ENCODE measurements at places on chromosomes 16 and 17. TPM values are rescaled to one million over a fixed set of nuclear protein-coding genes. Genes with fewer than 3 reads are reported as not detected.
A peak's percentile ranks its signal among the peaks of the same experiment; 100 is the strongest.

The MPO gene
- polyA plus RNA-seq = 0.14 TPM

The OR3A2 gene
- 0.04 TPM for polyA plus RNA-seq

The CDIPT gene
- polyA plus RNA-seq = 33.3 TPM

The DNAAF1 gene
- 0.17 TPM for polyA plus RNA-seq

The KREMEN2 gene
- 0.01 TPM for polyA plus RNA-seq

The YBX2 gene
- 0.21 TPM for polyA plus RNA-seq

The LRRC37A gene
- polyA plus RNA-seq = 0.61 TPM

The NOTUM gene
- 0.48 TPM for polyA plus RNA-seq

The IL17C gene
- not detected for polyA plus RNA-seq

The ENPP7 gene
- polyA plus RNA-seq = not detected

The ACBD4 gene
- polyA plus RNA-seq = 4.4 TPM

The PLXDC1 gene
- polyA plus RNA-seq = 3.3 TPM

The CDR2L gene
- 1.7 TPM for polyA plus RNA-seq

The CCR7 gene
- 0.08 TPM for polyA plus RNA-seq

The CD300LF gene
- 0.16 TPM for polyA plus RNA-seq

The TBC1D3 gene
- not detected for polyA plus RNA-seq

DNA sequence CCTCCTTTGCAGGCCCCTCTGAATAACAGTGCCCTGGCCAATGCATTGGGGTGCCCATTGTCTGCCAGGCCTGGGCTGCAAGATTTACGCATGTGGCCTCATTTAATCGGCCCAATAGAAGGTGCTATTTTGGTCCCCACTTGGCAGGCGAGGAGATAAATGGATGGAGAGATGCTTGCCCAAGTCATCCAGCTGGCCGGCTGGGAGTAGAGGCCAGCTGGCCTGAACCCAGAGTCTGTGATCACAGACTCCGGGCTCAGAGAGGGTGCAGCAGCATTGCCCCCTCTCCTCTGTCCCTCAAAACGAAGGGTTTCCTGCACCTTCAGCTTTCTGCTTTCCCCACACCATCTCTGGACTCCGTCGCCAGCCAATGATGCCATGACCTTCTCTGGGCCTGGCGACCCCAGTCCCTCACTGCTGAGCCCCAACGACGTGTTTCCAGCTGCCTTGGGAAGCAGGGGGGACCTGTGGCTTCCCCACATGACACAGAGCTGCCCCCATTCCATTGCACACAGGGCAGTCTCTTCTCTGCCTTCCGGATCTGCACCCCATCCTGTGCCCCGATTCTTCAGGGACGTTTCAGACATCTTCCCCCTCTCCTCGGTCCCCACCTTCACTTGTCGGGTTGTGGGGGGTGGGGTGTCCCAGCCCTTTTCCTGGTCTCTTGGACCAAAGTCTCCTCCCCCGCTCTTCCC is 3.5 kb upstream of the ADGRG1 start:
- DNase-seq = no peak

- DNase-seq = no peak
Measured at GRCh38 chr17:80839970-80840369, 151.7 kb upstream of the CHMP6 start.

DNA sequence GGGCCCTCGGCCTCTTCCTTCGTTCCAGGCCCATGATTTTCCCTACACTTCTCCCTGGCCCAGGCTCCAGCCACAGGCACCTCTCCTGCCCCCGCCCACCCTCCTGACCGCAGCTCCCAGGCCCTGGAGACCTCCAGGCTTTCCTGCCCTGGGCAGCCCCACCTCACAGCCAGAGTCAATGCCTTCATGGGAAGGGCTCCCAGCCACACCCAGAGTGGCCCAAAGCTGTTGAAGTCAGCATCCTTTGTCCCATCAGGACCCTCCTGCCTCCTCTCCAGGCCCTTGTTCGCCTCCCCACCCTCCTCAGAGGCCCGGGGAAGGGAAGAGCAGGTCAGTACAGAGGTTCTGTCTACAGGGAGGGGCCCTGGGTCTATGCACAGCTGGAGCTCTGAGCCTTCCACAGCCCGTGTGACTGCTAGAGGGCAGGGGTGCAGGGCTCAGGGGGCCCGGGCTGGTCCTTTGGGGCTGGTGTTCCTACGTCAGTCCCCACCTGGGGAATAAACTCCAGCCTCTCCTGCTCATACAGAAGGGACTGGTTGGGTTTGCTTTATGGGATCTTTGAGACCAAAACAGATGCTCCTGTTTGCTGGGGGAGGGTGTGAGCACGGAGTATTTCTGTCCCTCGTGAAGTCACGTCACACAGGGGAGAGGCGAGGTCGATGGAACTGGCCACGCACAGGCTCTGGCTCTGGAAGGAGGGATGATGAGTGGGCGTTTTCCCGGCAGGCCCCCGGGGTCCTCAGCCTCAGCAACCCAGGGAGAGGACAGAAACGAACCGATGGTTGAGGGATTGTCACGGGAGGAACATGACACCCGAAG is 20.3 kb downstream of the TRARG1 start:
- DNase-seq = no peak

DNA sequence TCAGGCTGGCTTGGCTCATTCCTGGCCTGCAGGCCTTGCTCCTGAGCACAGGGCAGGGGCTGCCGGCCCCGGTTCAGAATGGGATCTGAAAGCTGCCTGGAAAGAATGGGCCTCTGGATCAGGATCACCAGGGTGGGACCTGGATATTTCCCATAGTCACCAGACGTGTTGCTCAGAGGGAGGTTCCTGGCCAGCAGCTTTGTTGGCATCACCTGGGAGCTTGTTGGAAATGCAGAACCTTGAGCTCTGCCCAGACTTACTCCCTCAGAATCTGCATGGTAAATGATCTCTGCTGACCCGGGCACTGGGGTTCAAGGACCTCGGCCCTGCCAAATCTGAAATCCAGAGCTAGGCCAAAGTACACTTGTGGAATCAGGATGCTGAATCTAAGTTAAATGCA is 29.5 kb upstream of the MED9 start:
- no peak for DNase-seq

DNA sequence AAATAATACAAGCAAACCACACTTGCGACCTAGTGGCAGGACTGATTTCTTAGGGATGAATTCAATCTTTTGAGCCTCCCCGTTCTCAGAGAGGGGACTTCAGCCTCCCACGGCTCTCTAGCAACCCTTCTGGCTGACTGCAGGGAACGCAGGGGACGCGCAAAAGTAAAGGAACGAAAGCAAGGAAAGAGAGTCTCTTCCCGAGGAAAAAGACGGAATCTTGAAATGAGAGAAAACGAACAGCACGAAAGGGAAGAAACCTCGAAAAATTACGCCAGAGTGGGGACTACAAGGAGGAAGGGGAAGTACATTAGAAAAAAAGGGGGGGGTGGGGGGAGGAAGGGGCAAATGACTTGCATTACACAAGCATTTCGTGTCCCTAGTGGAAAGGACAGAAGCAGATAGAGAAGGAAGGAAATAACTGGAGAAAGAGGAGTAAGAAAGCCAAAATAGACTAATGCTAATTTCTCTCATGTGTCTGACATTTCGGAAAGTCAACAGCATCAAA is 1.2 kb downstream of the GRB2 start:
- peak; percentile 48 for DNase-seq

DNA sequence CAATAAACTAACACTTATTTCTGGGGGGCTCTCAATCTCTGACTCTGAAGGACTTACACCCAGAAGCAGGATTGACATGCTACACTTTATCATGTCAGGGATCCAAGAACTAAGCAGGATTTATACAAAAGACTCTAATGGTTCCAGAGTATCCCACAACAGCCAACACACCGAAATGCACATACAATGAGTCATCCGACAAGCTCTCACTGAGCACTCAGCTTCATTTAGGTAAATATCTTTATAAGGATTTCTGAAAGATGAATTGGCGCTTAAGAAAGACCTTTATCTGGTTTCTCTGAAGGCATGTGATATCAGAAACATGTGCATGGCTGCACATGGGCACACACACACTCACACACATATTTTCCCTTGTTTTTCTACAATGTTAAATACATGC is 77.2 kb downstream of the TOX3 start:
- DNase-seq = no peak

- no peak for DNase-seq
Measured at GRCh38 chr17:6823011-6823442, 8.5 kb downstream of the TEKT1 start.

GRCh38 chr17:27353033-27353460 is 59.1 kb downstream of the WSB1 start:
- DNase-seq = no peak

DNA sequence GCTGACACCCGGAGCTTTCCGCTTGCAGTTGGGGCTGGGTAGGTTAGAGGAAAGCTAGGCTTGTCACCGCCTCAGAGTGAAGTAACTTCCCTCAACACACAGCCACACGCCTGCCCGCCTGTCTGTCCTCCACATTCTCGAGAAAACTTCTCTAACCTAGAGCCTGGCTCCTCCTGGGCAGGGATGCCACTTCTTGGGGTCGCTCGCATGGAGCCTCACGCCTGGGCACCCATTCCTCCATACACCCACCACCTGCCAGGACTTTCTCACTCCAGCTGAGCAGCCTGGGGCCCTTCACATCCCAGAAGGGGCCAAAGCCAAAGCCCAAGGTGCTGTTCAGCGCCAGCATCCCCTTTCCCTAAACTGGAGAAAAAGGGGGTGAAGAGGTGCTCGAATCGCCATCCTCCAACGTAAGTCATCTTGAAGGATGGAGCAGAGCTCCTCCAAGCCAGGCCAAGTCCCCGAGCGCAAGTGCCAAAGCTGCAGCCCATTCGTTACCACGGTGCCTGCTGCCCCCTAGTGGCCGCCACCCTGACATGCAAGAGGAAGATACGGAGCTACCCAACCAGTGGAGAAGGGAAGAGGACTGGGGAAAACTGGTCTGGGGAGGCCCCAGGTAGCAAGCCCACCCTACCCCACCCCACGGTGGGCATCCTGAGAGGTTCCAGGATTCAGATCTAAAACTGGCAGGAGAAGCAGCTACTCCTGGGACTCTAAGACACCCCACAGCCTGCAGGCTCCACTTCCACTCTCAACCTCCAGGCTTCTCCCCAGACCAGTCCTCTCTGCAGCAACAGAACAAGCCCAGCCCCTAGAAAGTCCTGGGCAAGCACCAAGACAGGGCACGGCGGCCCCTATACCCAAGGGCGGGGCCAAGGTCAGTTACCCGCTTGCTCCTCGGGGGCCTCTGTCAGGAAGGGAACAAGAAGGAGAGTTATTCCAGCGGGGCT is 63.1 kb downstream of the MYO18A start:
- DNase-seq = peak; percentile 93

GRCh38 chr17:45170931-45171337 is 9.3 kb downstream of the HEXIM2 start:
- peak; percentile 80 for DNase-seq

- DNase-seq = no peak
Measured at GRCh38 chr16:83272843-83273242, 534.9 kb upstream of the HSBP1 start.

DNA sequence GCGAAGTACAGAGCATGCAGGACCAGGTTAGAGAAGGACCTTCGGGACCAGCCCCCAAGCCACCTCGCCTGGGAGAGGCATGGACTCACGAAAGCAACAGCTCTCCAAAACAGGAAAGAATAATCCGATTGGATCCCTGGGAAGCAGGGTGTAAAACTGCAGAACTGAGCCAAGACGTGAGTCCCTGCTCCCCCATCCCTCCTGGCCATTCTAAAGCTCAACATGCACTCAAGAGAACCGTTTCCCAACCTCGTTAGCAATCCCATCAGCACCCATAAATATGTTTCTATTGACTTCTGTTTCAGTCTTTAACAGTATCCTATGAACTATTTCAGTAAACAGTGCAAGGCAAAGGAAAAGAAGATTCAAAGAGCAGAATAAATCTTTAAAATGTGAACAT is 167.0 kb downstream of the COPRS start:
- no peak for DNase-seq

DNA sequence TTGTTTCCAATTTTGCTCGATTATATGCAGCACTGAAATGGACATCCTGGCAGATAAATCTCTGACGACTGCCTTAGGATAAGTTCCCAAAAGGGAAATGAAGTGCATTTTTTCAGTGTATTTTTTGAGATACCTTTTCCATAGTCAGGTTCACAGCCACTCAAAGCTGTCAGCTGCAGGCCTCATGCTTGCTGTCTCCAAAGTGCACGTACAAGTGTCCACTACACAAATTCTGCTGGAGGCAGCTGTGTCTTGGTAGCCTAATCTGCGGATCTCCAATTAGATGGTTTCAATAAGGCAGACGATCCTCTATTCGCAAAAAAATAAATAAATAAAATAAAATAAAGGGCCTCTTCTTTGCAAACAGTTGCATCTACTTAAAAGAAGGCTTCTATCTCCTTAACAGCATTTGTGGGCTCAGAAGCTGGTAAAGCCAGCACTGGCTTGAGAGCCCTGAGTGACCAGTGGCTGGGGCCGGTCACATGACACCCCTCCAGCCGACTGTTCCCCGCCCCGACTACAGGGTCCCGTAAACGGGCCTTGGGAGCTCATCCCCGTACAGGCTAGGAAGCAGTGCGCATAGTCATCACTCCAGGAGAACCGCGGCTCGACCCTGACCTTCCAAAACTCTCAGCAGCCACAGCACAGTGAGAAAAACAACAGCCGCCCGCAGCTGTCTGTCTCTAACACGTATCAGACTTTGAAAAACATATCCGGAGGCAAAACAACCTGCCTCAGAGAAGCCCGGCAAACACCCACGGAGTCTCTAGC is 18.8 kb downstream of the RPH3AL start:
- peak; percentile 88 for DNase-seq

DNA sequence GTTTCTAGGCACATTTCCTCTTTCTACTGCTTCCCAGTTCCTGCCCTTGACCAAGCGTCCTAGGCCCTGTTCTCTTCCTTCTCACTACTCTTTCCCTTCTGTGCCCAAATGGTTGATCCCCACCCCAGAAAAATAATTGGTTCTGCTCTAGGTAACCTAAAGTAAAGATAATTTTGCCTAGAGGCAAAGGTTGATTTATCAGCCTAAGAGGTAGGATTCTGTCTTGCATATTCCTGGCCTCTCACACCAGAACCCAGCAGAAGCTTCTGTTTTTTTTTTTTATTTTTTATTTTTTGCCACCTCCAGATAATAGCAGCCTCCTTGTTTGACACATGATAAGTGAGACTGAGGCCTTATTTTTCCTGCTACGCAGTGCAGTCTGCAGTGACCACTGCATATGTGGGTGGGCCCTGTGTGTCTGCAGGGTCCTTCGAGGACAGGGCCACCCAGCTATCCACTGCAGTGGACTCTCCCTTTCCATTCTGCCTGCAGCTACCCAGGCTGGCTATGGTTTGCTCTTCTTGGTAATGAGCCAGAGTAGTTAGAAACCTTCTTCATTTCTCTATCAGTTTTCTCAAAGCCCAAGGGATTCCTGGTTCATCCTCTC is 701 bp downstream of the PIPOX start:
- no peak for DNase-seq

- DNase-seq = no peak
Measured at GRCh38 chr17:82567286-82567685, 47.8 kb downstream of the FOXK2 start.
